ENCODE measurements at places on chromosomes 12 and 14.

DNA sequence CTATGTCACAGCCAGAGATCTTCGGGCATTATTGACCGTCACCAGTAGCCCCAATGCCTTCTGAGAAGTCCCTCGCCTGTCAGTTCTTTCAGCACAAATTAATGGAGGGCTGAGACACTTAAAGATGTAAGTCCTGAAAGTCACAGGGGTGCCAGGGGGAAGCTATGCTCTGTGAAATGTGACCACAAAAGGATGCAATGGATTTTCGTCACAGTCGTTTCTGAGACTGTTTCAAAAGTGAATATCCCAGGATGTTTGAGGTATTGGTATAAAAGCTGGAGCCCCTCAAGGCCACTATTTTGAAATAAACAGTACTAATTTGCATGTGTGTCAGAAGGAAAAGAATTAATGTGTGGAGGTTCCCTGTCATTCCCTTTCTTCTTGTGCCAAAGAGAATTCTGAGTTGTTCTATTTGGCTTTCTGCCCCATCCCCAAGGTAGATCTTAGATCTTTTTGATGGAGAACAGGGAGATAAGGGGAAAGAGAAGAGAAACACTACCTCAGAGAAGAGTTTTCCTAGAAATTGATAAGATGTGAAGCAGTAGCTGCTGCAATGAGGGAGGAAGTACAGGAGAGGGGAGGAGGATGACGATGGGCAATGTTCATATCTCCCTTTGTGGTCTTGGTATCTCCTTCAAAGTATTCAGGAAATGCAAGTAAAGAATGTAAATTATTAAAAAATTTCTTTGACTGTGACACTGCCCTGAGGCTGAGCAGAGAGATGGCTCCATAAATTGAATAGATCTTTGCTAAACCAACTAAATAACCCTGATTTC, 101.8 kb upstream of the NAP1L1 start:
- DNase-seq, result no peak

DNA sequence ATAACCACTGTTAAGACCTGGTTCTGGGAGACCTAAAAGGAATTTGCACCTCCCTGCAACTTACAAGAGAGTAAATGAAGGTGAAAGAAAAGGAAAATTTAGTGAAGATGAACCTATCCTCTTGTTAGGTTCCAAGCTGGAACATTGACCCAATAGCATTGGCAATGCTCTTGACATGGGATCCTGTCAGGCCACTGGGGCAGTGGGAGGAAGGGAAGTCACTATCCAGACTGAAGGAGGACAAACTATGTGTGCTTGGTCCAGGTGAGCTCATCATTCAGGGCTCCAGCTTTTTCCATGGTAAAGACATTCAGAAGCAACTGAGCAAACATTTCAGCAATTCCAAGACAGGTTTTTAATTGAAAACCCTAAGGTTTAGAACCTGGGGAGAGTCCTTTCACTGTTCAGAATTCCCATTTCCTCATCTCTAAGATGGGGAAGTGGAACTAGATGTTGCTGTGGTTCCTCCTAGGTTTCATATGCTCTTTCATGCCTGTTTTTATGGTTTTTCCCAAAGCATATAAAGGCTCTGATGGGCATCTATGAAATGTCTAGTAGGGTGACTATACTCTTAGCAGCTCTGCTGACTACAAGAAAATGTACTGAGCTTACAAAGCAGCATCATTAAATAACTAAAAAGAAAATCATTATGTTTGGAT, 33.1 kb downstream of the MAPK1IP1L start:
- DNase-seq, result no peak

- no peak for DNase-seq
Observed at GRCh38 chr14:67951529-67952135, 132.1 kb downstream of the RAD51B start.

GRCh38 chr14:102906616-102907302, 15.7 kb upstream of the AMN start:
- no peak for DNase-seq

- DNase-seq, result peak; percentile 23
Observed at GRCh38 chr12:24754690-24755638, 193.9 kb downstream of the BCAT1 start.

DNA sequence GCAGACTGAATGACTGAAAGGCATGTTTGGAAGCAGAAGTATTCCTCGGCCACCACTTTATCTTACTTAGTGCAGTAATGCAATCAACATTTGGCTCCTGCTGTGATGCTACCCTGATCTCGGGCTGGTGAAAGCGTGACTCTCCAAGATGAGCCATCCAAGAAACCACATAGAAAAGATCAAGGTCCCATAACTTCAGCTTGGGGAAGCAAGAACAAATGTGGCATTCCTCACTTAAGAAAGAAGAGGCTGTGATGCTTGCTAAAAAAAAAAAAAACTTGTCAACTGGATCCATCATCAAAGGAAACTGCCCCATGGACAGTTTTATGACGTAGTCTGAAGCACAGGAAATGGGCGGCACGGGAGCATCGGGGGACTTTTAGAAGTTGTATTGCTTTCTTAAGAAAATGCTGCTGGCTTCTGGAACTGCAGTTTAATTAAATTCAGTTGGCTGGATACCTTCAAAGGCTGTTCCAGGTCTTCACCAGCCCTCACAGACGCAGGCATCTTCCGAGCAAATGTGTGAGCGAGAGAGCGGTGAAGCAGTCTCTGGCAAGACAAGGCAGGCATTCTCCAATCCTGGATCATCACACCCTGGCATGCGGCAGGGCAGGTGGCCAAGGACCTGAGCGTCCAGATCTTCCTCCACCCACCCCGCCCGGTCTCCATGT, 38.2 kb upstream of the MAP1LC3B2 start:
- peak; percentile 74 for DNase-seq

- no peak for DNase-seq
Observed at GRCh38 chr12:47707905-47708543, 2.2 kb upstream of the RPAP3 start.

DNA sequence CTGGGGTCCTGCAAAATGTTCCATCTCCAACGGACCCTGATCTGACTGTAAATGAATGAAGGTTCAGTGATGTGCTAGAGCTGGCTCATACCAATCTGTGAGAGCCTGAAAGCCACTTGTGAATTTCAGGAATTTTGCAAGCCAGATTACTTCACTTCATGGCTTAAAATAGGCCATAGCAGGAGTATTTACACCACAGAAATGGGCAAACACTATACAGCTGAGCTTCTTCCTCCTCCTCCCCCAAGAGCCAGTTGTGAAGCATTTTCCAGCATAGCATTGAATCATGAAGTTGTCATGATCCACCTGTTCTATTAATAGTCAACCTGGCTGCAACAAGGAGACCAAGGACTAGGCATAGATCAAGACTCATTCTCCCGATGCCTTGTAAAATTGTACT, 141.3 kb upstream of the RASSF8 start:
- no peak for DNase-seq

DNA sequence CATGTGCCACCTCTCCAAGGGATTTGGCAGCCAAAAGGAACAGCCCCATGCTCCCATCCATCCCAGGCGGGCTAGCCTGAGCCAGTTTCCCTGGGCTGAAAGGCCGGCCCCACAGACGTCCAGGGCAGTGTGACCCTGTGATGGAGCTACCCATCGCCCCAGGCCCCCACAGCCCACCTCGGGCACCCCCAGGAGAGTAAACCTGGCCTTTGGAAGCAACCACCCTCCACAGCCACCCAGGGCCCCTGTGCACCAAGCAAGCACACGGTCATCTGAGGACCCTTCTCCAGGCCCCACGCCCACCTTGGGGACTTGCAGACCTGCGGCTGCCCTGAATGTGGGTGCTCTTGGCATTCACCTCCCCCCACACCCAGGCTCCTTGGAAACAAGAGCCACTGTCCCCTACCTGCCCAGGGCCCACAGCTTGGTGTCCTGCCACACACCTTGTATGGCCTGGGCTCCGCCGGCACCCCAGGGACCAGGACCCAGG, 8.4 kb downstream of the AHNAK2 start:
- no peak for DNase-seq

DNA sequence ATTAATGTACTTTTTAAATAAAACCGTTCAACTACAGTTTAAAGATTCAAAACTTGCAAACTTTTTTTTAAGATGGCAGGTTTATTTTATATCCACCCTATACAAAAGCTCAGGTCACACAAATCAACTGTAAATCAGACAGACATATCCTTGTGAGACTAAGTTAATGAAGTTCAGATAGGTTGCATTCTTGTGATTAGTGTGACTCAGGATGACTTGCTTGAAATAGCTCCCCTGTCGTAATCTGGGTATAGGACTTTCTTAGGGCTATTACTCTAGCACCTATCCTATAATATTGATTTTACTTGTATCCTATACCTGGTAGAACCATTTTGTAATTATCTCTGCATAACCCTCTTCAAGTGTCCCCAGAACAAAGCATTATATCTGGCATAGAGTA, 9.5 kb upstream of the PRKD1 start:
- DNase-seq, result no peak

GRCh38 chr12:49548822-49549648, 10.2 kb downstream of the KCNH3 start:
- no peak for DNase-seq

DNA sequence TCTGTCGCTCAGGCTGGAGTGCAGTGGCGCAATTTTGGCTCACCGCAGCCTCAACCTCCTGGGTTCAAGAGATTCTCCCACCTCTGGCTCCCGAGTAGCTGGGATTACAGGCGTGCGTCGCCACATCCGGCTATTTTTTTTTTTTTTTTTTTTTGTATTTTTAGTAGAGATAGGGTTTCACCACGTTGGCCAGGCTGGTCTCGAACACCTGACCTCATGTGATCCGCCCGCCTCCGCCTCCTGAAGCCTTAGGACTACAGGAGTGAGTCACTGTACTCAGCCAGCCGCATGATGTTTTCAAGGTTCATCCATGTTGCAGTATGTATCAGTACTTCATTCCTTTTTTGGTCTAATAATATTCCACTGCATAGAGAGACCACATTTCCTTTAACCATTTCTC, 2.4 kb upstream of the RNF34 start:
- no peak for DNase-seq

All from GM04504 (cell line).